ENCODE measurements at places on chromosomes 2 and 18.
A peak's percentile ranks its signal among the peaks of the same experiment; 100 is the strongest.

- DNase-seq: peak; percentile 81
Observed at GRCh38 chr2:230713331-230714135, 891 bp downstream of the CAB39 start.

DNA sequence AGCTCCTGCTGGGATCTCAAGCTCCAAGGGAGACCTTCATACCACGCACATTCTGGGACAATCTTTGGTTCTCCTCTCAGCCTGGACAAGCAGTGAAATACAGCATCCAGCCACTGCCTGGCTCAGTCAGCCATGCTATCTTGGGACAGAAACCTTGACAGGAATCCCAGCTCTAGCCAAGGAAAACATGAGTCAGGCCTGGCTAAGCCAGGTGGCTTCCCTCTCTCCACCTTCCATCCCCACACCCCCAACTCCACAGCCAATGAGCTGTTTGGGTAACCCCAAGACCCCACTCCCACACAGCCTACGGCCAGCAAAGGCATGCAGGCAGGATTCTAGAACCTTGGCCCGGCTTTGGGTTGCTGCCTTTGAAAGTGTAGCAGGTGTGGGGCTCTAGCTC lies 64.9 kb downstream of the MCFD2 start:
- peak; percentile 41 for DNase-seq

DNA sequence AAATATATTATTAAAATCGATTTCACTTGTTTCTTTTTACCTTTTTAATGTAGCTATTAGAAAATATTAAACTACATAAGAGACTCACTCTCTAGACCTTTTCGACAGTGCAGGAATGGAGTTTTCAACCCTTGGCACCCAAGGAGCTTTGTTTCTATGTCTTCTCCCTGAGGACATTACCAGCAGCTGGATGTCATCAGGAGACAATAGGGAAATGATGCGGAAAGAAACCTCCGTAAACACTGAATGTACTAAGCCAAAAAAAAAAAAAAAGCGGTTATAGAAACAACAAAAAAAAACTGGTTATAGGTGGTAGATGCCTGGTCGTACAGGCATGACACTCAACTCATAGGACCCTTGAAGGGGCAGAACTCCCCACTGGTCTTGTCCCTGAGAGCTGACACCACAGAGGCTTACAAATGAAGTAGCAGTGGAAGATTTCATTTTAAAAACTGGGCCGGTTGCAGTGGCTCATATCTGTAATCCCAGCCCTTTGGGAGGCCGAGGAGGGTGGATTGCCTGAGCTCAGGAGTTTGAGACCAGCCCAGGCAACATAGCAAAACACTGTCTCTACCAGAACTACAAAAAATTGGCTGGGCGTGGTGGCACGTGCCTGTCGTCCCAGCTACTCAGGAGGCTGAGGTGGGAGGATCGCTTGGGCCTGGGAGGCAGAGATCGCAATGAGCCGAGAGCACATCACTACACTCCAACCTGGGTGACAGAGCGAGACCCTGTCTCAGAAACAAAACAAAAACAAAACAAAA lies 23.8 kb downstream of the THAP4 start:
- no peak for DNase-seq

- no peak for DNase-seq
Observed at GRCh38 chr2:196660244-196660643, 20.7 kb downstream of the CCDC150 start.

DNA sequence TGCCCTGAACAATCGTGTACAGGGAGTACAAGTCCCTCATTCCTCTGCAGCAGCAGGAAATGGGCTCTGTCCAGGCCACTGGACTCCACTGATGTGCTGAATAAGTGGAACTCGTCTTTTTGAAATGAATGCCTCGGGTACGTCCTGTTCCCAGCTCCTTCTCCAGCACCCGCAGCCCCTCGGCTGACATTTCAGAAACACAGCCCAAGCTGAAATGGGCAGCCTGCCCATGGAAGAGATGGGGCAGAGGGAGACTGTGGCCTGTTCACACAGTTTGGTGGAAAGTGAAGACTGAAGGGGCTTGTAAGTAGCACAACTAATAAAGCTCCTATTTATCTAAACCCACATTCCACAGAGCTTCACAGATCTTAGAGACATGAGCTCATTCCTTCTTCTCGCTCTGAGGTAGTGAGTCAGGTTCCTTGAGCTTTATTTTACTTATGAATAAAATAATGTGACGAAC lies 498.6 kb downstream of the TXNL1 start:
- DNase-seq: no peak

DNA sequence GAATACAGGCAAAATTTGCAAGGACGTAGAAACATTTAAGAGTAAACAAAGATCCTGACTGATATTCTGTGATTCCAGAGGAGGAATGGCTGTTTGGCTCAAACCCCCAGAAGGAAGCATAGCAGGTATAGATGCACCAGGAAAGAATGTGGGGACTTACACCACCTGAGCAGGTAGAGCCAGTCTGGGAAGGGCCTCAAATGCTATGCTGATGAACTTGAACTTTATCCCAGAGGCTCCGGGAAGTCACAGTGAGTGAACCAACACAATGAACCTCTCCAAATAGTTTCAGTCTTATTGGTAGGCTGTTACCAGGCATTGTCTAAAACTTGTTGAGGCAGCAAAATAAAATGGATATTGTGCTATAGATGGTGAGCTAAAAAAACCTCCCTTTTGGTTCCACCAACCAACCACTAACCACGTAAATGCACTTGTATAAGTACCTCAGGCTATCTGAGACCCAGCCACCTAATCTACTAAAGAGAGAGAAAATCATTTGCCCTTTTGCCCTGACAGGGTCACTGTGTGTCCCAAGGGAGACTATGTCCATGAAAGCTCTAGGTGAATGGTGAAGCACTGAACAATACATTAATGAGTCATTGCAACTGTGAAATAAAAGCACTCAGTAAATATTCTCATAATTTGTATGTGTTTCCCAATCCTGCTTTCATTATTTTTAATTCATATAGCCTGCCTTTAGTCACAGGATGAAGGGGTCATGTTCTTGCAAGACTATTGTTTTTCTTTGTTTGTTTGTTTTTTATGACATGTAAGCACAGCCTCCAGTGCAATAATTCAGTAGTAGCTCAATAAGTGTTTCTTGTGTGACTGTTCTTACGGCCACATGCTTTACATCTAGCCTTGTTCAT lies 911.6 kb downstream of the EPHA4 start:
- no peak for DNase-seq
